CD4-positive, alpha-beta memory T cell (primary cell): ENCODE measurements at places on chromosomes 5 and 9. TPM values are rescaled to one million over a fixed set of nuclear protein-coding genes. Genes with fewer than 3 reads are reported as not detected.

Gene CAMK2A
- not detected for total RNA-seq

DNA sequence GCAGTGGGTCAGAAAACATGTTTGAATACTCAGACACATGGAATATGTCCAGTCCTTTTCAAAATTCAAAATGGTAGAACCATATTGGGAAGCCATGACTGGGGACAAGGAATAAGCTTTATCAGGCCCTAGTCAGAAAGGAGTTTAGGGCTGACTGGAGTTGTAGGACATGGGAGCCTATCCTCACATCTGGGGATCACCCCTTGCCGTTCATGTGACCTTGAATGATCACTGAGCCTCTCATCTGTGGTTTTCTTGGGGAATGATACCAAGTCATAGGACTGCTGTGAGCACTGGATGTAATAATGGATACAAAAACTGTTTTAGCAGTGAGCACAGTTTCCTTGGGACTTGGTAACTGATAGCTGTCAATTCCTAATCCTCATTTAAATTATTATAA is 84.7 kb downstream of the IQGAP2 start:
- H3K4me1 ChIP-seq = peaks cover 18% of the 10 kb centered on the region
- no peak overlapping the region for H3K27ac ChIP-seq
- H3K27me3 ChIP-seq = no peaks in the 10 kb centered on the region
- no peaks in the 10 kb centered on the region for H3K36me3 ChIP-seq
- no peak overlapping the region for H3K4me3 ChIP-seq
- no peak for DNase-seq

- no peak for DNase-seq
- no peaks in the 10 kb centered on the region for H3K27me3 ChIP-seq
- H3K4me1 ChIP-seq = no peaks in the 10 kb centered on the region
- H3K27ac ChIP-seq = no peak overlapping the region
These were observed 45.2 kb downstream of the PIP5K1B start for GRCh38 chr9:68750255-68750654.

DNA sequence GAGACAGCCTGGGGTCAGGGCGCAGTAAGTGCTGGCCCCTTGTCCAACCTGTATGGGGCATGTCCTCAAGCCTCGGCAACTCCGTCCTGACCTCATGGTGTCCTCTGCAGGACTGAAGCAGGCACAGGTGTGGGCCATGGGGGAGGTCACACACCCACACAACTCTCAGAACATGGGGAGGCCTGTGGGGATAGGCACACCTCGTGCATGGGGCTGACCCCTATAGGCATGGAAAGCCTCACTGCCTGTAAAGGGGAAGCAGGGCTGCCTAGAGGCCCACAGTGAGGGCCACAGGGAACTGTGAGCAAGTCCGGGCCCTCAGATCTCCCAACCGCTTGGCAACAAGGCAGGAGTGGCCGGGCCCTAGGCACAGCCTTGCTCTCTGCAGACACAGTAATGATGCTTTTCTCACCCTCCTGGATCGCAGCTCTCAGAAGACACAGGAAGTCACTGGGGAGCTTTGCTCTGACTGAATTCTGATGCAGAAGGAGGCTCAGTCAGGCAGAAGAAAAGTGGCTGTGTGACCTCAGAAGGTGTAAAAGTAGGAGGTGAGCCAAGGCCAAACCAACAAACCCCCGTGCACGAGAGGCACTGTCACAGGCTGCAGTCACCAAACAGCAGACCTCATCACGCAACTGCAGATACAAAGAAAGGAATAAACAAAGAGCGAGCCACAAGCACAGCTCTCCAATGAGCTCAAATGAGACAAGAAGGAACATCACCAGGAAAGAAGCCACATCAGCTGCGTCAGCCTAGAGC is 5.4 kb downstream of the IPPK start:
- no peak overlapping the region for H3K27ac ChIP-seq
- H3K4me3 ChIP-seq = no peak overlapping the region
- DNase-seq = no peak

GRCh38 chr5:36378551-36378950 is 76.8 kb upstream of the RANBP3L start:
- H3K4me1 ChIP-seq = no peaks in the 10 kb centered on the region
- H3K4me3 ChIP-seq = no peak overlapping the region
- H3K27ac ChIP-seq = no peak overlapping the region
- no peaks in the 10 kb centered on the region for H3K36me3 ChIP-seq
- no peak for DNase-seq
- H3K27me3 ChIP-seq = no peaks in the 10 kb centered on the region

DNA sequence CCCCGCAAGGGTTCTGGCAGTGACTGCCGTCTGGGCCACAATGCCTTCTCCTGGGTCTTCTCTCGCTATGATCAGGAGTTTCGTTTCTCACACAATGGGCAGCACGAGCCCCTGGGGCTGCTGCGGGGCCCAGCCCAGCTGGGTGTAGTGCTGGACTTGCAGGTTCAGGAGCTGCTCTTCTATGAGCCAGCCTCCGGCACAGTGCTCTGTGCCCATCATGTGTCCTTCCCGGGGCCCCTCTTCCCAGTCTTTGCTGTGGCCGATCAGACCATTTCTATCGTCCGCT is 7.0 kb downstream of the HDHD3 start:
- H3K27me3 ChIP-seq = no peaks in the 10 kb centered on the region
- DNase-seq = no peak
- H3K27ac ChIP-seq = no peak overlapping the region
- no peak overlapping the region for H3K4me3 ChIP-seq
- H3K36me3 ChIP-seq = peaks cover 16% of the 10 kb centered on the region

- H3K27me3 ChIP-seq = no peaks in the 10 kb centered on the region
- DNase-seq = no peak
- no peaks in the 10 kb centered on the region for H3K4me1 ChIP-seq
- H3K27ac ChIP-seq = no peak overlapping the region
- no peaks in the 10 kb centered on the region for H3K36me3 ChIP-seq
These were observed 131.8 kb downstream of the SYK start for GRCh38 chr9:90933468-90933867.
